ENCODE measurements at places on chromosomes 2 and 18.

DNA sequence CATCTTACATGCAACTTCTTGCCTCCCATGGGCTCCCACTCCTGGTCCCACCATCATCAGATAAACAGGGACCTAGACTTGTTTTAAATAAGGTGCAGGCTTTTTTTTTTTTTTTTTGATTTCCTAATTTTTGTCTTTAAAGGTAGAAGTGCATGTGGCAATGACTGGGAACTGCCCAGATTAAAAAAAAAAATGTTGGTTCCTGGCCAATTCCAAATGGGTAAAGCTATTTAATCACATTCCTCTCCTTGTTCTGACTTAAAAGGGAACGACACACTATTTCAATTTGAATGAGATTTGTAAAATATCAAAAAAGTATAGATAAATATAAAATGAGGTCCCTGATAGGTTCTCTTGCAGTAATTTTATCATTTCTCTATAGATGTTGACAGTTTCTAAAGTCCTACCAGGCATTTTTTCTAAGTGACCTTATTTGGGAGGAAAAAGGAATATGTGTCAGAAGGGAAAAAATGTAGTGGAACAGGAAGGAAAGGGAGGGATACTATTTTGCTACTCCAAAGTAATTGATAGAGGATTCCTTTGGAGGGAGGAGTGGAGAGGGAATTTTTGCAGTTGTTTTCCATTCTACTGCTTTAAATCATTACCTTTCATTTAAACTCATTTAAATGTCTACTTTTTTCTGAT lies 43.3 kb downstream of the DDX1 start:
- no peak for DNase-seq

GRCh38 chr18:13620206-13620672 lies 106.1 kb downstream of the FAM210A start:
- no peak for DNase-seq

- no peak for DNase-seq
These were observed 17.7 kb upstream of the CYP1B1 start for GRCh38 chr2:38093527-38094165.

- no peak for DNase-seq
These were observed 41.7 kb upstream of the RND3 start for GRCh38 chr2:150528861-150529801.

DNA sequence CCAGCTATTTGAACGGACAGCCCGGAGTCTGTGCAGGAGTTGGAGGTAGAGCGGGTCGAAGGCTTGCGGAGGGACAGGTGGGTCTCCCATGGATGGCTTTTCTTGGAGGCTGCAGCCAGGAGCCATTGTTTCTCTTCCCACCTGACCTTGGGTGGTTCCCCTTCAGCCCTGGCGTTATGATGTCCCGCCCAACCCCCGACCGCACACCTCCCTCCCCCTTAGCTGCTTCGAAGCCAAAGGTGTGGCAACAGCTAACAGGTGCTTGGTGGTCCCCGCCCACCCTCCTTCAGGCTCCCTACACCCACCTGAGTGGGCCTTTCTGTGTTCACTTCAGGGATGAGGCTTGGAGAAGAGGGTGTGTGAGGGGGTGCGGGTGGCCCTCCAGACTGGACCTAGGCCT lies 62.7 kb downstream of the HPCAL1 start:
- DNase-seq: no peak

DNA sequence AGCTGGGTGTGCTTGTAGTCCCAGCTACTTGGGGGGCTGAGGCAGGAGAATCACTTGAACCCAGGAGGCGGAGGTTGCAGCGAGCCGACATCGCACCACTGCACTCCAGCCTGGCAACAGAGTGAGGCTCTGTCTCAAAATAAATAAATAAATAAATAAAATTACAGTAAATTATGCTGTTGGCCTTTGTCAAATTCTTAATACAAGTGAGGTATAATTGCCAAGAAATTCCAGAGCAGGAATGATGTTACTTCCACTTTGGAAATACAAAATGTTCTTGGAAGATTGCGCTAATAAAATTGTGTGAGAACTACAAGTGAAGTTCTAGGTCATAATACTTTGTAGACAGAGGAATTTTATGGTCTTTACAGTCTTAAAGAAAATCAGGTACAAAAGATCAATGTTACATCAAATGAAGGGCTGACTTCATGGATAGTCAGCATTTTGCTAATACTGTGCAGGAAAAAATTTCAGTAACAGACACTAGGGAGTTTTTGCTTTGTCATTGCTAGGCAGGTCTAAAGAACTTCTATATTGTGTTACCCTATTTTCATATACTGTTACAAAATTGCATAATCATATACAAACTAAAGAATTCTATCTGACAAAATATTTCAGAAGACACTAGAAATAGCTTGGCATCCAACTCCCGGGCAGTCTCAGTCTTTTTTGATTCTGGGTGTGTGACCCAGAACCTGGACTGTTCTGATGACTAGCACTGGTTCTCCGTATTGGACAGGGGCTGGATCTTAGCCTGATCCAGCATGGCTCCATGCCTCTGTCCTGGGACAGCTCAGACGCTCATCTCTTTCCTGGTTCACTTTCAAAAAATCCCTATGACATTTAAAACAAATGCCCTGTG lies 76.0 kb upstream of the STK17B start:
- DNase-seq: no peak

GRCh38 chr18:58941426-58942099 lies 76.9 kb downstream of the ZNF532 start:
- DNase-seq: no peak

DNA sequence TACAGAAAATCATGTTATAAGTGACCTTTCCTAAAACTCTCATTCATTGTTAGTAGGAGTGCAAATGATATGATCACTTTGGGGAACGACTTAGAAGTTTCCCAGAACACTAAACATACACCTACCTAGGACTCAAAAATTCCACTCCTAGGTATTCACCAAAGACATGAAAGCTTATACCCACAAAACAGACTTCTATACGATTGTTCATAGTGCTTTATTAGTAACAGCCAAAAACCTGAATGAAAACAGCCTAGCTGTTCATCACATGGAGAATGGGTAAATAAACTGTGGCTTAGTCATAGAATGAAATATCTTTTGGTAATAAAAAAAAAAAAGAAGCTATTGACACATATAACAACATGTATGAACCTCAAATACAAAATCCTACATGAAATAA lies 8.8 kb downstream of the NOL10 start:
- DNase-seq: no peak

DNA sequence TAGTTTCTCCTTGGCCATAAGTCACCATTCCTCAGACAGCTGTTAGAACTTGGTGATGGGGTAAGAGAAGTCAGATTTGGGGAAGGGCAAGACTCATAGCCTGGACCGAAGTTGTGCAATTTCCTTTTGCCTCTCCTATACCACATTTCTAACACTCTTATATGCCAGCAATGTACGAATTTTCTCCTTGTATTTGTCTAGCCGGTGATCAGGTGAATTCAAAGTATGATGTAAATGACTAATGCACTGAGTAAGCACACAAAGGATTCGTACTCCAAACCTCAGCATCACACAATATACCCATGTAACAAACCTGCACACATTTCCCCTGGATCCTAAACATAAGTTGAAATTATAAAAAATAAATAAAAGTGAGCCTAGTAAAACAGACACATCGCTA lies 1143.5 kb upstream of the CELF4 start:
- no peak for DNase-seq

DNA sequence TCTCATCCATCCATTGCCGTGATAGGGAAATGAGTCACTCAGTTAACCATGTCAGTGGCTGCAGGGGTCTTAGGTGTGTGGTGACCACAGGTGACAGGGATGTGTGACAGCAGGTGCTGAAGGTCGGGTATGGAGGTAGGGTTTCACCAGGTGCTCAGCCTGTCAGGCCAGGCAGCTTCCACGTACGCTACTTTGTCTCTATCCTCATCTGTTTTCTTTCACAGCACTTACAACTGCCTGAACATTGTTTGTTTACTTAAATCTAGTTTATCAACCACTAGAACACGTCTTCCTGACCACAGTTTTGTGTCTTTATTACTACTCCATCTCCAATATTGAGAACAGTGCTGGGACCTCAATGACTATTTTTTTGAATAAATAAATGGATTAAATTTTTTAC lies 11.4 kb upstream of the UXS1 start:
- no peak for DNase-seq

DNA sequence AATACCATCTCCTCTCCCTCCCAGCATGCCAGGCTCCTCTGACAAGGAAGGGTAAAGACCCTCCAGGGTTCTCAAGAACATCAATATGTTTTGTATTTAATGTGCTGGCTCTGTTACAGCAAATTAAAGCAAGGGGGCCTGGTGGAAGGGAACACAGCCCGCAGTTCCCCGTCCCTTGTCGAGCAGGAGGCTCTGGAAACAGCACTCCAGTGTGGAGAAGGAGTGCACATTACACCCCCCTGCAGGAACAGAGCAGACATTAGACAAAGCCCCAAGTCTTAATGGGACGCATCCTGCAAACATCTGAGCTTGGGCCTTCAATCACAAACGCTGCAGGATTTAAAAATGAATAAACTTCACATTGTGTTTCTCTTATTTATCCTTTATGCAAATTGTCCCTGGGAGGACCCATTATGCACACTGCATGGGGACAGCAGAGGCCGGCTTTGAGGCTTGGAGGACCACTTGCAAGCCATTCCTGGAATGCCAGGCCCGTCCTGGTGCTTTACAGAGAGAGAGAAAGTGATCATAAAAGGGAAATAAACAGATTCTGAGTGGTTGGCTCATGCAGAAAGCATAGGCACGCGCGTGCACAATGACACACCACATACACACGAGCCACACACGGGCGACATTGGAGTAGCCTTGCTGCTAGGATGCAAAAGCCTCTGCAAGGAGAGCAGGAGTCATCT lies 328.7 kb downstream of the SMAD2 start:
- no peak for DNase-seq

DNA sequence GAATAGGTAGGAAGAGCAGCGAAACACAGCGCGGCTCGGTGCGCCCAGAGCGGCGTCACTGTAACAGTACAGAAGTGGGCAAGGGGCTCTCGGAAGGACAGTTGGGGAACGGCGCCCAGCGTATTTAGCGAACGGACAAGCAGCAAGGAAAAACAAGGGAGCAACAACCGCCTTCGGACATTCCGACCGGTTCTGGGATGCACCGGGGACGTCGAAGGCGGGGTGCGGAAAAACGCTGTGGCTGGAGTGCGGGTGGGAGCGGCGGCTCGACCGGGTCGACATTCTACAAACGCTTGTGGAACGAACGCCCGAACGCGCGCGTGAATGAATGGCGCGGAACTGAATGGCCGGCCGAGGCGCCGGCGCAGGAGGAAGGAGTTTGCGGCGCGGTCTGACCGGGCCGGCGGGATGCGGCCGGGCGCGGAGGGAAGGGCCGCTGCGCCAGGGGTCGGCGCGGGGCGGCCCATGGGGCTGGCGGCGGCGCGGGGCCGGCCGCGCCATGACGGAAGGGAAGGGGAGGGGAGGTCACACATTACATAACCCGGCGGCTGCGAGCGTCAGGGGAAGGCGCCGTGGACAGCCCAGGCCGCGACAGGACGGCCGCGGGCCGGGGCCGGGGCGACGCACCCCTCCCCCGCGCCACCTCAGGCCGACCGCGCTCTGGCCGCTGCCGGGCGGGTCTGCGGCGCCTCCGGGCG lies 605 bp downstream of the REV1 start:
- DNase-seq: peak; percentile 31

- no peak for DNase-seq
These were observed 147.8 kb downstream of the KCNE4 start for GRCh38 chr2:223199531-223200515.

GRCh38 chr2:26740346-26740745 lies 23.7 kb upstream of the SLC35F6 start:
- DNase-seq: no peak

- DNase-seq: no peak
These were observed 31.2 kb downstream of the ARHGAP25 start for GRCh38 chr2:68765739-68766375.

All from stimulated activated CD4-positive, alpha-beta T cell treated with anti-CD3 and anti-CD28 coated beads, Interleukin-12 subunit alpha, Interleukin-12 subunit beta, amount 100 ng/mL, for 24 hours (primary cell).